ENCODE measurements at places on chromosomes 7 and 10.

DNA sequence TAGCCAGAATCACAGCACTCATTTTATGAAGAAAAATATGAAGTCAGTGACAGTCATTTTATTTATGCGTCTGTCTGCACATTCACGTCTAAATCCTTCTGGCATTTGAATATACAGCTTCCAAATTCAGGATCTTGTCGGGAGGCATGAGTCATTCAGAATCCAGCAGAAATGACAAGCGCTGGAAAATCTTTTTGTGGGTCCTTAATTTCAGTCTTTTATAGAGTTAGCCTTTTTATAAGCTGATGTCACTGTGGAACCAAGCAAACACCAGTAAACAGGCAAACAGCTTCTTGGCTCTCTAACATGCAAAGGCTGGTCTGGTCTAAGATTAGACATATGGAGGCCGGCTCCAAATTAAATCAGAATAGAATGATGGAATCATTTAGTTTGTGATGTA lies 388.2 kb upstream of the TEX47 start:
- no peak for DNase-seq

- peak; percentile 21 for DNase-seq
Measured at GRCh38 chr10:30591249-30591670, 38.3 kb downstream of the LYZL2 start.

DNA sequence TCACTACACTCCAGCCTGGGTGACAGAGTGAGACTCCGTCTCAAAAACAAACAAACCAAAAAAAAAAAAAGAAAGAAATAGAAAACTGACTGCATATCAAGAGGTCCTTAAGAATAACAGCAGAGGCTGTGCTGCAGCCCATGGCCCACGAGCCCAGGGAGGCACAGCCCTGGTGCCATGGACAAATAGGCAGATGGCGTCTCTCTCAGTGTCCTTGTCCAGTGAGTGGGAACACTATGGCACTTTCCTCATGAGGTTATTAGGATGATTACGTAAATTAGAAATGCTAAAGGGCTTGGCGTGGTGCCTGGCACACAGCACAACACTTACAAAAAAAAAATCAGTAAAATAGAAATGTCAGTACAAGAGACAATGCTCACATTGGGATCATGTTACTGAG lies 33.4 kb upstream of the PFKP start:
- DNase-seq = no peak

GRCh38 chr7:13017881-13018280 lies 330.4 kb downstream of the ARL4A start:
- no peak for DNase-seq

DNA sequence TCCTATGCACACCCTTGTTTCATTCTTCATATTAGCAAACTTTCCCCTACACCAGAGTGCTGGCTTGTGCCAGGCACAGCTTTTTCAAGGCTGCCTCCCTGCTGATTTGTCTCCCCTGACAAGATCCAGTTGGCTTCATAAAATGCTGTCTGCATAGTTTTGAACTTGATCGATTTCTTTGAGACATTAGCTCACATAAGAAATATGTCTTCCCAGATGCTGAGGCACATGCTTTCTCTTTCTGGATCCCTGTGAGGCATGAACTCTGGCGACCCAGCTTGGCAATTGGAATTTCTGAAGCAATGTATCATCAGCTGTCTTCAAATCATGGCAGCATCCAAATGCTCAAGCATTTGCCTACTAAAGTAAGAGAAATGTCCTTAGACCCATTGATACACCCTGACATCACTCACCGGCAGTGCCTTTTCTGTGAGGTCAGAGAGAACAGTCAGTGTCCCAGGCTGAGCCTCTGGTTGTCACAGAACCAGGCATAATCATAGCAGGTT lies 616.4 kb upstream of the GHITM start:
- no peak for DNase-seq

GRCh38 chr7:134599371-134599770 lies 47.3 kb upstream of the BPGM start:
- DNase-seq = no peak
